ENCODE measurements at places on chromosomes 11 and 22.

- no peak for DNase-seq
These were observed 394.2 kb upstream of the CCDC90B start for GRCh38 chr11:83680321-83680720.

GRCh38 chr11:67468056-67468455 lies 995 bp downstream of the TMEM134 start:
- no peak for DNase-seq

GRCh38 chr11:88174709-88175568 lies at the start of gene RAB38:
TSS of gene RAB38 (minus strand) at chr11:88175443. CDS start at chr11:88175384, 59 bp downstream.
- peak; percentile 42 for DNase-seq

GRCh38 chr11:110972640-110973039 lies 260.4 kb upstream of the ARHGAP20 start:
- no peak for DNase-seq

- no peak for DNase-seq
These were observed 16.8 kb downstream of the TREH start for GRCh38 chr11:118662401-118663271.

All from left renal pelvis (tissue), 4 donors.